ENCODE measurements at places on chromosomes 2 and 18.
A peak's percentile ranks its signal among the peaks of the same experiment; 100 is the strongest.

DNA sequence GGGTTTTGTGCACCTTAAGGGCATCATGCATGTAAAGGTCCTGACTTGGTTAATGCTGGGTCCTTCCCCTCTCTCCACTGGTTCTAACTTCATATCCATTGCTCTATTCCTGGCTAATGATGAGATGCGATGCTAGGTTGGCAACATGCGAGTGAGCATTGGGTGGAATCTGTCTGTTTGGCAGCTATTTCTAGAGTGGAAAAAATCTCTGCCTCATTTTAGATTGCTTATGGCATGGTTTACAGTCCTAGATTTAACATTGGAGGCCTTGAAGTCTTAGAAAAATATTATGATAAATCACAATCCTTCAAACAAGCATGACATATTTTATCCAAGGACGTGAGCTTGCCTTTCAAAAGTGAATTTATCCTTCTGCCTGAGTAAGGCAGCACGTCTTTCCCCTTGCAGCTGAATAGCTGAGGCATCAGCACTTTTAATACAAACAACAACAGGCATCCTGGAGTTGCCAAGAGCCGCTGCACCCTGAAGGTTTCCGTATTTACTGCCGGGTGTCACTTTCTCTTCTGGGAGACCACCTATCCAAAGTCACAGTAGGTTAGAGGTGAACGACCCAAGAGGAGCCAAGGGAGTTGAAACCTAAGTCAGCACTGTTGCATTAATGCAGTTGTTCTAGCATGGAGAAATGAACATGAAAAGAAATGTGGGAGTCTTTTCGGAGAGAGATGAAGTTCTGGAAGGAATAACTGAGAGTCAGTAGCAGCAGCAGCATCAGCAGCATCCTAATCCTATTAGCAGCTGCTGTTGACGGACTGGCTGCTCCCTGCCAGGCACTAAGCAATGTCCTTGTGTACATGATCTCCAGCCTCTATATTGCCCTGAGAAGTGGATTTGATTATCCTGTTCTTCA is 78.4 kb downstream of the MAPK4 start:
- DNase-seq, result no peak
- H3K27ac ChIP-seq, result no peak overlapping the region
- H3K27me3 ChIP-seq, result no peaks in the 10 kb centered on the region
- H3K36me3 ChIP-seq, result no peaks in the 10 kb centered on the region
- no peaks in the 10 kb centered on the region for H3K4me1 ChIP-seq
- H3K4me3 ChIP-seq, result no peak overlapping the region

DNA sequence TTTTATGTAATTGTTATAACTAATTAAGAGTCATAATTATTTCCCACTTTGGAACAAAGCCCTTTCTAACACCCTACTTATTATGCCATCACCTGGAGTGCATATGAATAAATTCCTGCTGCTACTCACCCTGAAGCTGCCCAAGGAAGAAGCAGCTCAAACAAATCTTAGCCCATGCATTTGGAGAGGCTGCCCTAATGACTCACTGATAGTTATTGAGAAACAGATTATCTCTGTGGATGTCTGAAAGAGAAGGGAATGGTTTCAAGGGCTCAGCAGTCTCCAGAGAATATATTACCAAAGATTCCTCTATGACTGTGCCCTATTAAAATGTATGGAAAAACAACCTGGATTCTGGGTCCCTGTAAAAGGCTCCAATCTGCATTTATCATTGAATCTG is 81.0 kb downstream of the GPR39 start:
- DNase-seq, result no peak
- no peaks in the 10 kb centered on the region for H3K4me1 ChIP-seq

DNA sequence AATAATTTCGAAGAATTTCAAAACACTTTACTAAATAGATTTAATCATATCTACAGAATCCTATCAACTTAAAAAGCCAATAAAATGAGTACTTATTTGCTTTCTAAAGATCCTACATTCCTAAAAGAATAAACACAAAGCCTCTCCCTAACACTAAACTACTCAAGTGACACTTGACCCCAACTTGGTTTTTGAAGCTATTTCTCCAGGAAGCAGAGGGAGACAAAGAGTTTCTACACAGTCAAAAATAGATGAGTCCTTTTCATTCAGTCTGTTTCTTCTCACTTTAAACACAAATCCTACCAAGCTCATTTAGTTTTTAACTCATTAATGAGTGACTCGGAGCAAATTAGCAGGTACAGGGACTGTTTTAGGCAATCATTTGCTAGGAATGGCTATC is 2.1 kb downstream of the ATL2 start:
- H3K27me3 ChIP-seq, result no peaks in the 10 kb centered on the region
- H3K36me3 ChIP-seq, result peaks cover 33% of the 10 kb centered on the region
- H3K4me1 ChIP-seq, result peaks cover 32% of the 10 kb centered on the region
- H3K27ac ChIP-seq, result peak overlapping the region; percentile 96
- no peak for DNase-seq
- H3K4me3 ChIP-seq, result peak overlapping the region; percentile 91

GRCh38 chr2:216012133-216012829 is 1.1 kb downstream of the MREG start:
- H3K27ac ChIP-seq, result no peak overlapping the region
- H3K4me3 ChIP-seq, result peak overlapping the region; percentile 63
- no peaks in the 10 kb centered on the region for H3K36me3 ChIP-seq
- H3K27me3 ChIP-seq, result no peaks in the 10 kb centered on the region

GRCh38 chr2:147845411-147845971 is 662 bp downstream of the ACVR2A start:
- H3K4me1 ChIP-seq, result peaks cover 5% of the 10 kb centered on the region
- no peaks in the 10 kb centered on the region for H3K36me3 ChIP-seq
- no peak overlapping the region for H3K27ac ChIP-seq
- DNase-seq, result no peak
- peak overlapping the region; percentile 69 for H3K4me3 ChIP-seq

- H3K4me1 ChIP-seq, result no peaks in the 10 kb centered on the region
- peaks cover 34% of the 10 kb centered on the region for H3K27me3 ChIP-seq
- H3K27ac ChIP-seq, result no peak overlapping the region
- no peaks in the 10 kb centered on the region for H3K36me3 ChIP-seq
- no peak overlapping the region for H3K4me3 ChIP-seq
Measured at GRCh38 chr2:108917526-108917925, 71.5 kb downstream of the EDAR start.

GRCh38 chr2:226002438-226002837 is 602.9 kb downstream of the NYAP2 start:
- H3K4me3 ChIP-seq, result no peak overlapping the region
- H3K27ac ChIP-seq, result no peak overlapping the region
- H3K36me3 ChIP-seq, result no peaks in the 10 kb centered on the region
- no peaks in the 10 kb centered on the region for H3K4me1 ChIP-seq

GRCh38 chr18:39414009-39414700 is 1848.6 kb upstream of the CELF4 start:
- DNase-seq, result no peak
- H3K4me1 ChIP-seq, result no peaks in the 10 kb centered on the region
- no peak overlapping the region for H3K4me3 ChIP-seq

DNA sequence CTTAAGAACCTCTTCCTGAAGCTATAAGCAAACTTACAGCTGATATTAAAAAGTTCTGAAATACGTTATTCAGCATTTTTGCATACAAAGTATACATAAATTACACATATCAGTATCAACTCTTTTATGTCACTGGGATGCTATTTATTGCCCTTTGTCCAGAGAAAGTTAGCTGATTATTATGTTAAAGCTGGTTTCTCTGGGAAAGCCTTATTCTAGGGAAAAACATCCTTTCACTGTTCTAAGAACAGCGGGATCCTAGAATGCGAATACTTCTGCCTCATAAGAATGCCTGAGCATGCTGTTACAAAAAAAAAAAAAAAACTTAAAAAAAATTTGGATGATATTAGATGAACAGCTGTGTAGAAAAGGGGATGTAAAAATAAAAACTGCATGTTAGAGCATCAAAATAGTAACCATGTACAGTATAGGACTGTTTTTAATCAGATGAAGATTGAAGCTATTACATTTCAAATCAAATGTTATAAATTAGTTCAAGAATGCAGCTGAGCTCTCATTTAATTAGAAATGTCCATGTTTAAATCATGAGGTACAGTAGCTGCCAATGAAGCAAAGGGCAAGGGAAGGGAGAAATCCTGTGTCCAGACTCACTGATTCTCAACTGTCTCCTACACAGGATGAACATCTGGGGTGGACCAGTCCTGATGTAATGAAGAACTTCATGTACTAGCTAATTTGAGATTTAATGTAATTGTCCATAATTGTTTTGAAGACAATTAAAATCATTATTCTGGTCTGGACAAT is 8.2 kb downstream of the FTCDNL1 start:
- no peak for DNase-seq
- no peak overlapping the region for H3K27ac ChIP-seq
- H3K4me3 ChIP-seq, result no peak overlapping the region
- no peaks in the 10 kb centered on the region for H3K36me3 ChIP-seq
- no peaks in the 10 kb centered on the region for H3K4me1 ChIP-seq

- no peaks in the 10 kb centered on the region for H3K36me3 ChIP-seq
- no peak overlapping the region for H3K27ac ChIP-seq
- DNase-seq, result no peak
- H3K4me1 ChIP-seq, result no peaks in the 10 kb centered on the region
Measured at GRCh38 chr18:49742316-49743116, 70.8 kb downstream of the ACAA2 start.

- no peaks in the 10 kb centered on the region for H3K36me3 ChIP-seq
- no peak overlapping the region for H3K4me3 ChIP-seq
- H3K4me1 ChIP-seq, result no peaks in the 10 kb centered on the region
- no peaks in the 10 kb centered on the region for H3K27me3 ChIP-seq
- no peak overlapping the region for H3K27ac ChIP-seq
Measured at GRCh38 chr2:166653185-166653813, 159.2 kb upstream of the SCN7A start.

- peaks cover 26% of the 10 kb centered on the region for H3K36me3 ChIP-seq
- no peaks in the 10 kb centered on the region for H3K27me3 ChIP-seq
- no peak overlapping the region for H3K4me3 ChIP-seq
- H3K4me1 ChIP-seq, result no peaks in the 10 kb centered on the region
- DNase-seq, result no peak
Measured at GRCh38 chr18:21636769-21637168, 24.7 kb downstream of the SNRPD1 start.

- no peaks in the 10 kb centered on the region for H3K27me3 ChIP-seq
- no peak overlapping the region for H3K4me3 ChIP-seq
- no peaks in the 10 kb centered on the region for H3K36me3 ChIP-seq
- DNase-seq, result peak; percentile 70
Measured at GRCh38 chr18:48663931-48664847, 125.4 kb downstream of the CTIF start.

DNA sequence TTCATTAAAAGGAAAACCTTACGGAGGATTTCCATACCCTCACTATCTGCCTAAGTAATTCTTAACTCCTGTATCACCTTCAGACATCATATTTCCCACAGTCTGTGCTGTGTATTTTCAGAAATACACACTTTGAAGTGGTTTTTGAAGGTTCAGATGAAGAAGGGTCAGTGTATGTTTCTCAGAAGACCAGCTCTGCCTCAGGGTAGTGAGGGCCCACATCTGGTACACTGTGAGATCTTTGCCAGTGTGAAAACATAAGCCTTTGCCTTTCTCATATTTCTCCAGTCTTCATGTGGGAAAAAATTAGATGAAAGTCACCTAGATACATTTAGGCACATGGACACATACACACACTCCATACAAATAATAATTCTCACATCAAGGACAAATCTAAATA is 408.4 kb downstream of the RIT2 start:
- H3K4me1 ChIP-seq, result no peaks in the 10 kb centered on the region
- DNase-seq, result no peak
- no peaks in the 10 kb centered on the region for H3K36me3 ChIP-seq
- H3K4me3 ChIP-seq, result no peak overlapping the region
- H3K27ac ChIP-seq, result no peak overlapping the region
- H3K27me3 ChIP-seq, result no peaks in the 10 kb centered on the region

DNA sequence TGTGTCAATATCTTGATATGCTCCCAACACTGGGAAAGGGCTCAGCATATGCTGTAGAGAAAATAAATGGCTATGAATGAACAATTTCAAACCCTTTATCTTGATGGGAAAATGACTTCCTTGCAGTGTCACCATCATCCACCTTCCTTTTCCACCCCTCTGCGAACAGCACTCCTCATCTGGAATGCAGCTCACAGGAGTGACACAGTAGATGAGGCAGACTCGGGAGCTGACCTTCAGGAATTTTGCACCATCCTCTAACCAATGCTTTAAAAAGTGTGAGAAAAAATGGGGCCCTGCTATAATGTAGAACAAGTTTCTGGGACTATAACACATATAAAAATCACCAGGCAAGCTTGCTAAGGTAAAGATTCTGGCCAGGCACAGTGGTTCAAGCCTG is 41.3 kb upstream of the YPEL5 start:
- H3K4me3 ChIP-seq, result no peak overlapping the region
- no peaks in the 10 kb centered on the region for H3K4me1 ChIP-seq
- H3K36me3 ChIP-seq, result no peaks in the 10 kb centered on the region

GRCh38 chr2:217711188-217711587 is 291.6 kb downstream of the TNS1 start:
- 0 out of 2 replicates have a peak, but pooled peaks cover 3% of the 10 kb centered on the region for H3K4me1 ChIP-seq
- no peak overlapping the region for H3K4me3 ChIP-seq
- H3K36me3 ChIP-seq, result no peaks in the 10 kb centered on the region
- no peak for DNase-seq

GRCh38 chr2:235026649-235027557 is 75.1 kb downstream of the SH3BP4 start:
- peaks cover 7% of the 10 kb centered on the region for H3K27me3 ChIP-seq
- no peaks in the 10 kb centered on the region for H3K36me3 ChIP-seq
- no peak overlapping the region for H3K4me3 ChIP-seq
- no peak overlapping the region for H3K27ac ChIP-seq

DNA sequence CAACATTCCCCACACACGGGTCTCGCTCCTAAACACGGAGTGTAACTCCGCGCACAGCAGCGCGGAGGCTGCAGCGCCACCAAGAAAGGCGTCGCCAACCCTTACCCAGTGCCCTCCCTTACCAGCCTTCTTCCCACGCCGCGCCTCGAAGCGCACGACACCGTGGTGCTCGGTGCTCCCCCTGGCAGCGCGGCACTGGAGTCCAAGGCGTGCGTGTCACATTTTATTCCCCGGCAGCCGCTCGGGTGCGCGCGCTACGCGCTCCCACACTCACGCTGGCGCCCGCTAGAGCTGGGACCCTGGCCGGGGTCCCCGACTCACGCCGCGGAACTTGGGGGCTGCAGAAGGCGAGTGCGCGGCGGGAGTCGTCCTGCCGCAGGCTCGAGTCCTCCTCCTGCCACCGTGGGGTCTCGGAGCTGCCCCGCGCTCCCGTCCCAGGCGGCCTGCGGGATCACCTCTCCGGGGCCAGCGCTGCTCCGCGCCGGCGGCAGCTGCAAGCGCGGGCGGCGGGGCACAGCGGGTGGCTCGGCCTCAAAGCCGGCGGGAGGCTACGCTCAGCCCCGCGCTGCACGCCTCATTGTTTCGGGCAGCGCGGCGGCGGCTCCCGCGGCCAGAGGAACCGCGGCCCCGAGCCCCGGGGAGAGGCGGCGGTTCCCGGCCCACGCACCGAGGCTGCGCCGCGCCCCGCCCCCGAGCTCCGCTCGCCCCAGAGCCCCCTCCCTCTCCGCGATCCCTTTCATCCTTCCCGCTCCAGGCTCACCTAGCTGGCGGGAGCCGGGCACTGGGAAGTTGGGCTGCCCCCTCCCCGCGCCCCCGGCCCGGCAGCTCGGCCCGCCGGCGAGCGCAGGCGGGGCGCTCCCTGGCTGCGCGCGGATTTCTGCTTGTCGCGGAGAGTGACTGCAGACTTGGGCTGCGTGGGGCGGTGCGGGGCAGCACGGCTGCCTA is at the start of gene ST6GAL2:
Gene ST6GAL2, minus strand, starts transcription at position 197 of the 945 bp plus-strand sequence. CDS start 42,190 bp downstream, outside the sequence.
- DNase-seq, result no peak
- no peak within 1 kb of the TSS for H3K27ac ChIP-seq
- no peak within 1 kb of the TSS for H3K4me3 ChIP-seq

GRCh38 chr2:219475697-219476651 is 22.7 kb upstream of the GMPPA start:
- no peaks in the 10 kb centered on the region for H3K36me3 ChIP-seq
- H3K4me3 ChIP-seq, result no peak overlapping the region
- peaks cover 56% of the 10 kb centered on the region for H3K4me1 ChIP-seq
- no peak overlapping the region for H3K27ac ChIP-seq
- no peaks in the 10 kb centered on the region for H3K27me3 ChIP-seq

Measured in K562 (cell line).